Activated CD4-positive, alpha-beta T cell treated with anti-CD3 and anti-CD28 coated beads, Interleukin-2, amount 50 U/mL, for 48 hours (primary cell): ENCODE measurements at places on chromosomes 7 and 10.

GRCh38 chr7:41399171-41399570, 303.7 kb downstream of the INHBA start:
- DNase-seq: no peak

DNA sequence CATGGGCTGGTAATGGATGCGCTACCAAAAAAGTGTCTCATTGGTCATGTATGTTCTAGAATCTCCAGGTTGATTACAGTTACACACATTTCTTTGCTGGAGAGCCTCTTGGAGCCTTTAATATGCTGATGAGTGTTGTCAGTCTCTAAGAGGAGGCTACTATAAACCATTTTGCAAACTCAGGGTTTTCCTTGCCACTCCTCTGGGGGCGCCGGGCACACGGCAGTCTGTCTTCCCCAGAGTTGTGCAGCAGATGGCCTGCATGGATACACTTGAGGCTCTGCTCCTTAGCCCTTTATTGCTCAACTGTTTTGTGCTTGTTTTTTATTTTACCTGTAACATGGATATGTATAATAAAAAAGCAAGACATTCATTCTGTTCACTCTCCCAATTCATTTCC, 196.5 kb downstream of the ACTR3B start:
- no peak for DNase-seq

DNA sequence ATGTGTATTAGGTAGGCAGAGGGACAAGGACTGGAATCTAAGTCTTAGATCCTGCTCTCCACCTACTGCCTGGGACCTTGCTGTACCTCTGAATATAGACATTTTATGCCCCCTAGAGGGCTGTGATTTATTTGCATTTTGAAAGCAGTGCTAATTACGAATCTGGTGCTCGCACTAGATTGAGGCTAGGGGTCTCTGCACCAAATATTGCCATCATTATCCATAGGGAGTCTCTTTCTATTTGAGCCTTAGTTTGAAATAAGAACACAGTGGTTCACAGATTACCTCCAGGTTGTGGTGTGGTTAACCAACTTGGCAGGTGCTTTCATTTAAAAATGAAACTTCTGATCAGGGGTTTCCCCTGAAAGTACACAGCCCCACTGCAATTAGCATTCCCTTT, 41.8 kb downstream of the CNNM1 start:
- no peak for DNase-seq

GRCh38 chr10:132020456-132020855, 38.7 kb upstream of the BNIP3 start:
- DNase-seq: no peak

- no peak for DNase-seq
Observed at GRCh38 chr10:121594076-121594475, 4.2 kb downstream of the FGFR2 start.

DNA sequence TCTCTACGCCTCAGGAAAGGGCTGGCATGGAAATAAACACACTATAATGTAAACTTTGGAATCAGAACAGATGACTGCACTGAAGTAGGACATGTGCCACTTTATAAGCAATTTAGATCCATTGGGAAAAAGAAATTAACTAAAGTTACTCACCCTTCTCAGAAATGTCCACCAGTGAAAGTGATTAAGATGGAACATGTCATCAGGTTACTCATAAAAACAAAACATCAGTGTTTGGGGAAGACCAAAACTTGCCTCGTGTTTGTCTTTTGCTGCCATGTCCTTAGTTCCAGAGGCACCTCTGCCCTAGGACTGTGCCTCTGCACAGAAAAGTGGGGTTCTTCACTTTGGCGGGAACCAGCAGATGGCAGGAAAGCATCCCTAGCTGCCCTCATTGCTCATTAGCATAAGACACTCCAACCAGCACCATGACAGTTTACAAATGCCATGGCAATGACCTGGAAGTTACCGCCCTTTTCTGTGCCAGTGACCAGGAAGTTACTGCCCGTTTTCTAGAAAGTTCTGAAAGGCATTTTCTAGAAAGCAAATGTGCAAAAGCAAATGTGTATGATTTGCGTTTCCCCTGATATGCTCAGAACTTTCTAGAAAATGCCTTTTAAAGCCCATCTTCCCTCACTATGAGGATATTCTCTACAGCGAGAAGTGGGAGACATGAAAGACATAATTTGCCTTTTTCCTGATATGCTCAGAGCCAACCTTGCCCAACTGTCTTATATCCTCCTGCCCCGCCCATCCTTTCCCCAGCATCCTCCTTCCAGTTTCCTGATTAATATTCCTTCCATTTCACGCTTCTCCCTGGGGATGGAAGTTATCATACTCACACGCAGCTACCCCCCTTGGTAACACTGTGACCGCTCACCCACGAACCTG, 258.2 kb downstream of the USP6NL start:
- no peak for DNase-seq

- no peak for DNase-seq
Observed at GRCh38 chr10:69499726-69500689, 48.7 kb downstream of the TSPAN15 start.
